Skin of body (tissue), 3 donors: ENCODE measurements at places on chromosomes 13 and 19.

GRCh38 chr13:48252176-48252575 lies 19.2 kb downstream of the ITM2B start:
- no peak for DNase-seq

DNA sequence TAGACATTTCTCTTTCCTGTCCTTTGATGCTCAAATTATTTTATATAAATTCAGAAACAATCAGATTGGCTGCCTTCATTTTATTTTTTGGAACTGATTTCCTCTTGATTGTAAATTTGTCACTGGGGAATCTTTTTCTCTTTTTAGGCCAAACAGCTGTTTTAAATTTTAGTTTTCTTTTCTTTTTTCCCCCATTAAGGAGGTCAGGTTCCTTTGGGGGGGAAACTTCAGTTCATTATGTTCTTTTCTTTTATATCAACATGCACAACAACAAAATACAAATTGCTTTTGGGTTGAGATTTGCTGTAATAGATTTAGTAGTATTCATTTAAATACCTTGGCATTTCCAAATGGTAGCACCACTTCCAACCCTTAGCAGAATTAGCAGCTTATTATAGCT lies 264.8 kb upstream of the SPRY2 start:
- DNase-seq = no peak

DNA sequence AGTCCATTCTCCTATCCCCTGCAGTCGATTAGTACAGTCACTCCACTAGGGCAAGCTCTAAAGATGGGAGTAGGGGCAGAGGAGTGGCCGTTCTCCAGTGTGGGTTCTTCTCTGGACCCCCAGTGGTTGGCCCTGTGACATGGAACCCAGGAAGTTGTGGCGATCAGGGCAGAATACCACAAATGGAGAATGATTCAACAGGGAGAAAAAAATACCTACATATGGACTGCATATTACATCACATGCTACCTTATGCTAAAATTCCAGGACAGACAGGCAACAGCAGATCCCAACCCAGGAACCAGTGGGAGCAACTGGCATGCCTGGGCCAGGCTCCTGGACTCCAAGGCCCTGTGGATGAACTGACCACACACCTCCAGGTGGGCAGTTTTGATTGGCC lies 20.4 kb downstream of the POU2F2 start:
- no peak for DNase-seq

GRCh38 chr19:10152100-10152499 lies 32.4 kb upstream of the EIF3G start:
- no peak for DNase-seq

GRCh38 chr13:42654212-42654611 lies 80.3 kb downstream of the TNFSF11 start:
- no peak for DNase-seq

- DNase-seq = peak; percentile 80
Measured at GRCh38 chr13:33251131-33251661, 34.4 kb downstream of the STARD13 start.

- no peak for DNase-seq
Measured at GRCh38 chr13:40271271-40271885, 395.1 kb downstream of the FOXO1 start.

- DNase-seq = no peak
Measured at GRCh38 chr13:52851137-52851962, 2.9 kb upstream of the PCDH8 start.

- DNase-seq = no peak
Measured at GRCh38 chr13:35489050-35489449, 12.6 kb upstream of the MAB21L1 start.

- DNase-seq = no peak
Measured at GRCh38 chr19:37413313-37414084, 42.6 kb downstream of the ZNF527 start.

- DNase-seq = no peak
Measured at GRCh38 chr19:38737281-38737865, 6.9 kb downstream of the CAPN12 start.

GRCh38 chr13:42073683-42074082 lies 25.2 kb downstream of the DGKH start:
- DNase-seq = no peak

DNA sequence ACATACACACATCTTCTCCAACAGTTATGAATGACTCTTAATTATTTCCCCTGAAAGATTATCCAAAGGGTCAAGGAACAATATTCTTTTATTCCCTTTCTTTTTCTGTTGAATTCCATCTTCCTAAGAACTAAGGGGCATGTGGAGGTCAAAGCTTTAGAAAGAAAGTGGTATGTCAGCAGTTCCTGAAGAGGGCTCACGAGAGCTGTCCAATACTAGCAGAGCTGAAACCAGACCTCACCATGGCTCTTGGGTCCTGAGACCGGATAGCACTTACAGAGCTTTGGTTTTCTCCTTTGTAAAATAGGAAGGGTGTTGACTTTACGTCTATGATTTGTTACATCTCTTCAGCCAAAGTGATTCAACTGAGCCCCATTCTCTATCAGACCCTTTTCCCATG lies 109.8 kb upstream of the FREM2 start:
- DNase-seq = no peak
